ENCODE measurements at places on chromosomes 12 and 14.

DNA sequence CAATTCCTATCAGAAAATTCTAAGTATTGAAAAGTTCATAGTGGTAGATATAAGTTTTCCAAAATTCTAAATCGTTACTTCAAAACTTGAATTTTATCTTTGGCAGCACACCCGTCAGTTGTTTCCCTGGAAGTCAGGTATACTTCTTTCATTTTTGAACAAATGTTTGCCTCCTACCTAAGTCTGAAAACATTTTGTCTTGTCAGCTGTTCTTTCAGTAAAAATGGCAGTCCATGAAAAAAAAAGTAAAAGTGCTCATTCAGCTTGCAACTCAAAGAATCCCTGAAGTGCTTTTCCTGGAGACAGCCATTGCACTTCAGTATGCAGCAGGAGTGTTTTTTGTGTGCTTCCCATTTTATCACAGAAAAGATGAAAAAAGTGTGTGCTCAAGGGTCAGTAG, 130.1 kb upstream of the NEDD1 start:
- no peak for DNase-seq

GRCh38 chr14:71135911-71136310, 228.7 kb downstream of the PCNX1 start:
- DNase-seq: no peak

GRCh38 chr12:39975374-39975918, 130.4 kb downstream of the SLC2A13 start:
- peak; percentile 13 for DNase-seq

- DNase-seq: no peak
Measured at GRCh38 chr12:109418848-109419480, 58.1 kb downstream of the KCTD10 start.

DNA sequence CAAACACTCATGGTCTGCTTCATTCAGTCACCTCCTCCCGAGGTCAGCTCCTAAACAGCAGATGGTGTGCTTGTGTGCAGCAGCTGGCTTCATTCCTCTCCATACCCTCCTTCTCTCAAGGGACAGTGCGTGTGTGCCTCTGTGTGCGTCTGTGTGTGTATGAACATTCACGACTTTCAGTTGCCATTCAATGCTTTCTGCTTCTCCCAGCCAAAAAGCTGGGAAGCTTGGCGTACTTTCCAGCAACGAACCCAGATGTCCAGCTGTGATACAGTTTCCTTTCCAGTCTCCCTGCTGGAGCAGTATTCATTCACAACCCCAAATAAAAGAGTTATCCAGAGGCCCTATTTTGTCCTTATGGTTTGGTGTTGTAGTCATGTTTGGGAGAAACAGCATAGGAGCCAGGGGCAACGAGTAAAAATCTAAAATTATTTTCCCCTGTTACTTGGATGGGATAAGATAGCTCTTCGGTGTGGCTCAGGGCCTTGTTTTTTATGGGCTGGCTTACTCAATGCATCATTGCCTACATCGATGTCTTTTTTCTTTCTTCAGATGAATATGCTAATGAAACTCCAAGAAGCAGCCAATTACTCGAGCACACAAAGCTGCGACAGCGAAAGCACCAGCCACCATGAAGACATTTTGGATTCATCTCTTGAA, 379.3 kb downstream of the NAV3 start:
- no peak for DNase-seq

- no peak for DNase-seq
Measured at GRCh38 chr12:56551070-56551469, 29.4 kb downstream of the RBMS2 start.

- DNase-seq: no peak
Measured at GRCh38 chr14:77883847-77884238, 83.9 kb downstream of the ADCK1 start.

DNA sequence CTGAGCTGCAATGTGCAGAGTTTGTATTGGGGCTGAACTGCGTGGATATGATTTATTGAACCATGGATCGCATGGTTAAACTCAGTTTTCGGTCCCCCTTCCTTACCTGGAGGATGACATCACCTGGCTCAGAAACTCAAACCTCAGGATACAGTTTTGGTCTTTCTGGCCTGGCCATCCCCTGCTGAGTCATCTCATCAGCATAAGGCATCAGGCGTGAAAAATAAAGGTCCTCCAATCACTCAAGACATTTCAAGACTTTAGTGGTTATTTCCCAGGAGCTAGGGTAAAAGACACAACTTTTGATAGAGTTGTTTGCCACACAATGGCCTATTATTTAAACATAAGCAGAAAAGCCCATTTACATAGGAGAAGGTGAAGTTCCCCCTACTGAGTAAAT, 631.1 kb upstream of the TMEM132C start:
- DNase-seq: no peak

DNA sequence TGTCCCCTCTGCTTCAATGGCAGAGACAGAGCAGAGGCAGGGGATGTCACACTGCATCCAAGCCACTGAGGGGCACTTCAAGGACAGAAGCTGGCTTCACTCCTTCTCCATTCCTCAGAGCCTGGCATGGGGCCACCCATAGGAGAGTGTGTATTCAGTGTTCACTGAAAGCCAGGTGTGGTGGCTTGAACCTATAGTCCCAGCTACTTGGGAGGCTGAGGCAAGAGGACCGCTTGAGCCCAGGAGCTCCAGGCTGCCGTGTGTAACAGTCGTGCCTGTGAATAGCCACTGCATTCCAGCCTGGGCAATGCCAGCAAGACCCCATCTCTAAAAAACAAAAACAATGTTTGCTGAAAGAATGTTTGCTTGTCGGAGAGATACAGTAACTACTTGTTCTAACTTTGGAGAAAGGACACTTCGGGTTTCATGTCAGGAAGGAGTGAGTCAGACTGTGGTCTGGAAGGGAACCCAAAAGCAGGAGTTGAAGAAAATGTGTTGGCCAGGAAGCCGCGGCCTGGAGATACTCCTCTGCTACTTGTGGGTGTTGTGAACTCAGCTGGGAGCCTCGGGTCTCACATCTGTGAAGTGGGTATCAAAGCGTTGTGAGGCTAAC, 43.4 kb downstream of the ELK3 start:
- peak; percentile 91 for DNase-seq

DNA sequence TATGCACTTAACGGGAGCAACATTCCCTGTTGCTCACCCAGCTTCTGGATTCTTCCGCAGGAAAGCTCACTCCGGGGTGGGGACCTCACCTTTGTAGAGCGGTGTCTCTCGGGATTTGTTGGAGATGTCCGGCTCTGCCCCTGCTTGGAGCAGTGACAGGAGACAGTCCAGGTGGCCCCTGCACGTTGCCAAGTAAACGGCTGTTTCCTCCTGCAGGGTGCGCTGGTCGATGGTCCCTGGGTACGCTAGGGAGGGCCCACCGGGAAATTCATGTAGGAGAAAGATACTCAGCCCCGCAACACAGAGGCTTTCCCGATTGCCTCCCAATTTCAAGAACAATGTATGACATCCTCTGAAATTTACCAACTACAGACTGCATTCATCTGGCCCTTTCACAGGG, 23.1 kb downstream of the ASB2 start:
- no peak for DNase-seq

- DNase-seq: no peak
Measured at GRCh38 chr12:96241431-96241830, 47.3 kb downstream of the ELK3 start.

DNA sequence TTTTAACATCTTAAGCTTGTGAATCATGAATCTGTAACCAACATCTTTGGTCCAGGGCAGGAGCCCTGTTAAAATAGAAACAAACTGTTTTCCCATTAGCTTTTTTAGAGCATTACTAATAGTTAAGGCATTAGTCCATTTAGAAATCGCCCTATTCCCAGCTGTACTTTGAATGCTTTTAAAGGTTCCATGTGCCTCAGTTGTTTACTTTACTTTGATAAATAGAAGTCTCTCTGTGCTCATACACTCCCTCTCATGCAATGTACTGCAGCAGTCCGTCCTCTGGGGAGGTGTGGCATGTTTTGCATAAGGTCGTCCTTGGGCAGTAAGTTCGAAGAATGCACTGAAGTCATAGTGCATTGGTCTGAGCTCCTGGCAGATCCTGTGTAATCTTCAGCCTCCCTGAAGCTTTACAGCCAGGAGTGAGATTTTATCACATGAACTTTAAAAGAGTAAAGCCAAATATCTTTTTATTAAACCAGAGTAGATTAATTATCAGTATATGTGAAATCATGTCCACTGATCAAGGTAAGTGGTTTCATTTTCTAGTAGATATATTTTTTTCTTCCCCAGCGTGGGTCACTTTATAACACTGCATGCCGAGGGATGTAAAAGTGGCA, 134.7 kb downstream of the FGD4 start:
- DNase-seq: peak; percentile 41

DNA sequence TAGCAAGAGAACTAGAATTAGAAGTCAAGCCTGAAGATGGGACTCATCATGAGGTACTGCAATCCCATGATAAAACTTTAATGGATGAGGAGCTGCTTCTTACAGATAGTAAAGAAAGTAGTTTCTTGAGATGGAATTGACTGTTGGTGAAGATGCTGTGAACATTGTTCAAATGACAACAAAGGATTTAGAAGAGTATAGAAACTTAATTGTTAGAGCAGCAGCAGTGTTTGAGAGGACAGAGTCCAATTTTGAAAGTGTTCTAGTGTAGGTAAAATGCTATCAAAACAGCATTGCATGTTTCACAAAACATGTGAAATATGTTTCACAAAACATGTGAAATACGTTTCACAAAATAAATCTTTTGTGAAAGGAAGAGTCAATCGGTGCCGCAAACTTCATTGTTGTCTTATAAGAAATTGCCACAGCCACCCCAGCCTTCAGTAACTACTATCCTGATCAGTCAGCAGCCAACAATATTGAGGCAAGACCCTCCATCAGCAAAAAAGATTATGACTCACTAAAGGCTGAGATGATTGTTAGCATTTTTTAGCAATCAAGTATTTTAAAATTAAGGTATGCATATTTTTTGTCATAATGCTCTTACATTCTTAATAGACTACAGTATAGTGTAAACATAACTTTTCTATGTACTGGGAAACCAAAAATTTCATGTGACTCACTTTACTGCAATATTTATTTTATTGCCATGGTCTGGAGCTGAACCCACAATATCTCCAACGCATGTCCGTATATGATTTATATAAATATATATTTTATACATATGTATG, 173.4 kb upstream of the BMP4 start:
- no peak for DNase-seq

- DNase-seq: no peak
Measured at GRCh38 chr12:108430245-108430644, 84.8 kb upstream of the FICD start.

- peak; percentile 84 for DNase-seq
Measured at GRCh38 chr12:46664761-46665287, 161.0 kb downstream of the SLC38A4 start.

DNA sequence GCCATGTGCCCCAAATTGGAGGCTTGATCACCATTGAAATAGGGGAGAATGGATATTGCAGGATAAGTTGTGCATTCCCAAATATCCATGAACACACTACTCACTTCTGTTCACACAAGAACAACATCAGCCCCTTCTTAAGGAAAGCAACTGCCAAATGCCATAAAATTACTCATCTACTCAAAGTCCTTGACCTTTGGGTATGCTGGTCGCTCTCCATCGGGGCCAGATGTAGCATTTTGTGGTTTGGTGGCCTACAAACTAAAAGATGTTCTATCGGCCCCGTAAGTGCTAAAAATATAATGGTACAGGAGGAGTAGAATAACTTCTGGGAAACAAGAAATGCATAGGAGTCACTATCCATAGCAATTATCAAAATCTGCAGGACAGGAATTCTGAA, 362.6 kb downstream of the AEBP2 start:
- DNase-seq: peak; percentile 39

DNA sequence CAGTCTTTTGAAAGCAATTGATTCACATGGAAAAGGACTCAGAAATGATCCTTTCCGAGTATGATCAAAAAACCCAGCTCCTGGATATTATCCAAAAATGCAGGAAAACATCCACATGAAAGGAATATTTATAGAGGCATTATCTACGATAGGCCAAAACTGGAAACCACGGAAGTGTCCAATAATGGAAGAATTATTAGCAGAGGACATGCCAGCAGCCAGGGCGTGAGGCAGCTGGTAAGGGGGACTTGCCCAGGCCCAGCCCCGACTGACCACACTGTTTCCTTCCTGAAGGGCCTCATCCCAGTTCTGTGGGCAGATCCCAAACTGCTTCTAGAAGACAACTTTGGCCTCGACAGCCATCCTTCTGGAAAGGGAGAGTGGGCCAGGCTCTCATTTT, 20.5 kb downstream of the ACTN1 start:
- DNase-seq: no peak

DNA sequence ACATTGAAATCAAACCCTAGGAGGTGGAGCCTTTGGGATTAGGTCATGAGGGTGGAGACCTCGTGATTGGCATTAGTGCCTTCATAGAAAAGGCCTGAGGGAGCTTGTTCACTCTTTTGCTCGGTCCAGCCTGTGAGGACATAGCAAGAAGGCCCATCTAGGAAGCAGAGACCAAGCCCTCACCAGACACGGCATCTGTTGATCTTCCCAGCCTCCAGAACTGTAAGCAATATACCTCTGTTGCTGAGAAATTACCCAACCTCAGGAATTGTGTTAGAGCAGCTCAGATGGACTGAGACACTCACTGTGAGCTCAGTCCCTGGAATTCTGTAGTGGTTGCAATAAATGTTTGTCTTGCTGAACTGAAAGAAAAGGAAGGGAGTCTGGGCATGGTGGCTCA, 116.2 kb upstream of the MAP1LC3B2 start:
- DNase-seq: no peak

DNA sequence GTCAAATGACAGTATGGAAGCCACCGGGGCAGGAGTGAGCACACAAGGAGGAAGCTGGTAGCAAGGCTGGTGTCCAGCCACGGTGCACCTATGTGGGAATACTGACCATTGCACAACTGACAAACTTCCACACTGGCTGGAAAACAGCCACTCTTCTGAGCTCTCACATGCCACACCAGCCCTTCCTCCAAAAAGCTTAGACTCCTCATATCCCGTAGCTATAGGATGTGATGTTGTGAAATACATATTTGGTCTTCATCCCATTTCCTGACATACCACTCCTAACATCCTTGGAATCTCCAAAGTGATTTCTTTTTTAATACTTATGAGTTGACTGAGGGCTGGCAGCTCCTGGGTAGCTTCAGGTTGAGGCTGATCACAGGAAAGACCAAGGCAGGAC, 103.6 kb downstream of the NTF3 start:
- DNase-seq: no peak

DNA sequence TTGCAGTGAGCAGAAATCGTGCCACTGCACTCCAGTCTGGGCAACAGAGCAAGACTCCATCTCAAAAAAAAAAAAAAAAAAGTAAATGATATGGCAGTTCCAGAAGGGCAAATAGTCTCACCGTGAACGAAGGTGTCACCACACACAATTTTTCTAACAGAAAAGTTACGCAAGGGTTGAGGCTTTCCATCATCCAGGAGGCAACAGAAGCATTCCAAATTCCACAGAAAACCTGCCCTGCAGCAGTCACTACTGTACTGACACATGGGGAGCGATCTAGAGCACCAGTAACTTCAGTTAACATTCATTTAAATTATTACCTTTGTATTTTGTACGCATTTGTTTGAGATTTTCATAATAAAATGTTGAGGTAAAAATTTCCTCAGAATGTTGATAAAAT, 24.8 kb downstream of the TMCC3 start:
- DNase-seq: no peak

- DNase-seq: no peak
Measured at GRCh38 chr14:76326918-76327689, 48.8 kb upstream of the ESRRB start.

GRCh38 chr12:94147991-94148738, at the start of gene PLXNC1:
Gene PLXNC1, plus strand, starts transcription at chr12:94148577. Its CDS starts 395 bp downstream, at chr12:94148972.
- DNase-seq: no peak

Measured in A172 (cell line).